ENCODE measurements at places on chromosomes 1 and 21.

- DNase-seq: no peak
Measured at GRCh38 chr1:167127661-167128060, 33.8 kb downstream of the STYXL2 start.

DNA sequence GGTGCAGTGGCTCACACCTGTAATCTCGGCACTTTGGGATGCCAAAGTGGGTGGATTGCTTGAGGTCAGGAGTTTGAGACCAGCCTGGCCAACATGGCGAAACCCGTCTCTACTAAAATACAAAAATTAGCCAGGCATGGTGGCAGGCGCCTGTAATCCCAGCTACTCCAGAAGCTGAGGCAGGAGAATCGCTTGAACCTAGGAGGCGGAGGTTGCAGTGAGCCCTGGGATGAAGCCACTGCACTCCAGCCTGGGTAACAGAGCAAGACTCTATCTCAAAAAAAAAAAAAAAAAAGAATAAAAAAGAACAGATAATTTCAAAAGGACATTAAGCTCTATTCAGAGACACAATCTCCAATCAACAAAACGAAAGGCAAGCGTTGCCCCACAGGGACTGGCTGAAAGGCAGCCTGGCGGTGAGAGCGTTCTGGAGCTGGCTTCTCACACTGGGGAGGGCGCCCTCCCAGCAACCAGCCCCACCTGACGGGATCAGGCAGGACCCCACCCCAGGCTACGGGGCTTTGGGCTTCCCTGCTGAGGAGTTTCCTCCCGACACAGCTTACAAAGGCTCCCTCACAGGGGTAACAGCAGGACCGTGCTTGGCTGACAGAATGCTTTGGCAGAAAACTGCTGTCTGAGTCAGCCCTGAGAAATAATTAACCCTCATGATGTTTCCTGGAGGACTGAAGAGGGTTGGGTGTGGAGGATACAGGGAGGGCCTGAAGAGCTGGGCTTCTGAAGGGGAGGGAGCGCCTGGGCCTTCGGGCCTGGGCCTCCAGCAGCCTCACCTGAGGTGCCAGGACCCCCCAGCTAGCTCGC is 31.1 kb upstream of the SRP9 start:
- no peak for DNase-seq

GRCh38 chr1:174637487-174637886 is 189.7 kb downstream of the GPR52 start:
- no peak for DNase-seq

- DNase-seq: no peak
Measured at GRCh38 chr1:13697738-13698137, 2.2 kb upstream of the PRDM2 start.

- no peak for DNase-seq
Measured at GRCh38 chr1:221644663-221645258, 97.1 kb downstream of the DUSP10 start.

DNA sequence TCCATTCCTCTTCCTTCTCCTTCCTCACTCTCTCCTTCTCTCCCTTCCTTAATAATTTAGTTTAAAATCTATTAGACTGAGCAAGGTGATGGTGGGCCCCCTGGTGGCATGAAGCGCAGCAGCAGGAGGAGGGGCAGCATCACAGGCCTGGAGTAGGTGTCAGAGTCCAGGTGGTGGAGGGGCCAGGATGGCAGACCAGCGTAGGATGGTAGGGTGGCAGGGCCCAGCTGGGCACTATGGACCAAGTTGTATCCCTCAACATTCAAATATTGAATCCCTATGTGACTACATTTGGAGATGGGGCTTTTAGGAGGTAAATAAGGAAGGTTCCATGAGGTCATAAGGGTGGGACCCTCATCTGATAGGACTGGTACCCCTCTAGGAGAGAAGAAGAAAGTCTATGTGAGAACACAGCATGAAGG is 61.0 kb downstream of the WDR4 start:
- DNase-seq: peak; percentile 30

- no peak for DNase-seq
Measured at GRCh38 chr1:225532240-225532944, 104.6 kb upstream of the LBR start.

- no peak for DNase-seq
Measured at GRCh38 chr1:208154679-208155642, 89.2 kb downstream of the PLXNA2 start.

GRCh38 chr1:214102907-214103306 is 115.1 kb downstream of the PROX1 start:
- no peak for DNase-seq

DNA sequence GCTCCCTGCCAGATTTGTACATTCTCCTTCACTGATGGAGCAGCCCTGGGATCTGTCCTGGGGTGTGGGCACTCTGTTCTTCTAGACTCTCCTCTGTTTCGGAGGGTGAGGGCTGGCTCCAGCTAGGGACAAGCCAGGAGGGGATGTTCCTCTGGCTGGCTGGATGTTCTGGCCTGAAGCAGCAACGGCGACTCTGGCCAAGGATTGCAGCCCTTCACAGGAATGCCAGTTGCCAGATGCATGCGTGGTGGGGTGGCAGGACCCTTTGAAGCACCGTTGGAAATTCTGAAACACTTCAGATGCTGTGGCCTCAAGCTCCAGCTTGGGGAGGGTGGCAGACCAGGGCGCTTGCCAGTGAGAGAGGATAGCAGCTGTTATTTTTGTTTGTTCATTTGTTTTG is 210.9 kb downstream of the TRABD2B start:
- DNase-seq: no peak

GRCh38 chr1:71494163-71494562 is 413.3 kb upstream of the ZRANB2 start:
- DNase-seq: no peak

DNA sequence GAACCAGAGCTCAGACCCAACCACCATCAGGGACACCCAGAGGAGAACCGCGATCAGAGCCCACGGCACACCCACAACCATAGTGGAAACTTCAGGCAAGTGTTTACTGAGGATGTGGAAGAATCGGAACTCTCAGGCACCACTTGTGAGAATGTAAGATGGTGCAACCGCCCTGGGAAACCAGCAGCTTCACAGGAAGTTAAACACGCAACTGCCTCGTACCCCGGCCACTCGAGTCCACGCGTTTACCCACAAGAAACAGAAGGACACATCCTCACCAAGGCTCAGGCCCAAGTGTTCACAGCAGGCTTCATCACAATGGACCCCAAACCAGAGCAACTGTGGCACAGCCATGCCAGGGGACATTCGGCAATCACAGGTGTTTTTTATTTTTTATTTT is 51.4 kb upstream of the COL6A2 start:
- no peak for DNase-seq

DNA sequence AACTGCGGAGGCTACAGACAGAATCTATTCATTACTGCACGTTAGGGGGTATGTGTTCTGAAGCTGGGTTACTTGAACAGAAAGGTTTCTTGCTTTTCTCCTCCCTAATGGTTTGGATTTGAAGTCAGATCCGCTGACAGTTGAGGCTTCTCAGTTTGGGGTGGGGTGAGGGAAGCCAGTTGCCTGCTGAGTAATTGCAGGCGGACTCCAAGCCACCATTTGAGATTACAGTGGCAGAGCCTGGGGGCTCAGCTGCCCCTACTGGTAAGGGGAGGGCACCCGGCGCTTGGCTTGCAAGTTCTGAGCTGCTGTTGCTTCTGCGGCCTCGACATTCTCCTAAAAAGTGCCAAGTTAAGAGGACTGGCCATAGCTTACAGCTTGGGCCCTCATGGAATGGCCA is 2.0 kb downstream of the GRHL3 start:
- DNase-seq: no peak

DNA sequence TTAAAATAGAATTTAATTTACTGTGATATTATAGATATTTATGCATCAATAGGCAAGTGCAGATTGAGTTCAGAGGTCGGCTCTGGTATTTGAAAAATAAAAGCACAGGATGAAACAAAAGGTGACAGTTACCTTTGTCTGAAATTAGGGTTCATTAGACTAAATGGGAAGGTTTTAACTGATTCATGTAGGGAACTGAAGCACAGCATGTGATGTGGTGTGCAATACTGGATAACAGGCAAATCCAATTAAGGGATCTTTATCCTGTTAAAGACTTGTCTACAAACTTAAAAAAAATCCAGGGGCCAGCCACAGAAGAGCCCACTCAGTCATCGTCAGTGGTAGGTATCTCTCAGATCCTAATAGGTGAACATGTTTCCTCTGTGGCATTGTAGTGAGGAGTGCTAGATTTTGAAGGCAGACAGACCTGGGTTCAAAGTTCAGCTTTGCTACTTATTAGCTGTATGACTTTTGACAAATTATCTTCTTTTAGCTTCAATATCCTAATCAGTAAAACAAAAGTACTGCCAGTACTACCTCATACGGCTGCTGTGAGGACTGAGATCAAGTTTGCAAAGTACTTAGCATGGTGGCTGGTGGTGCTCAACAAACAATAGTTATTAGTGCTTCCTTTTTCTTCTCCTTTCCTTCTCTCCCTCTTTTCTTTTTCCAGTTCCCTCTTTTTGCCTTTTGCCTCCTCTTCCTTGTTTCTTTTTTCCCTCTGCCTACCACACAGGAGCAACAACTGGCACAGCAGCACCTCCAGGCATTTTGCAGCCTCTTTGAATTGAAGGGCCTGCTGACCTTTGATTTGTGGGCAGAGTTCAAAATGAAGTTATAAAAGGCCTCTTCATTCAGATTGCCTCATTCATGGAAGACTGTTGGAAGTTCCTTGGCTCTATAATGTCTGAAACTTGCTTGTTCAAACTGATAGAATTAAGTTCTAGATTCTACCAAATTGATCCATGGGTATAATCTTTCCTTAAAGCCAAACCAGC is 44.9 kb upstream of the FOXD3 start:
- DNase-seq: no peak

DNA sequence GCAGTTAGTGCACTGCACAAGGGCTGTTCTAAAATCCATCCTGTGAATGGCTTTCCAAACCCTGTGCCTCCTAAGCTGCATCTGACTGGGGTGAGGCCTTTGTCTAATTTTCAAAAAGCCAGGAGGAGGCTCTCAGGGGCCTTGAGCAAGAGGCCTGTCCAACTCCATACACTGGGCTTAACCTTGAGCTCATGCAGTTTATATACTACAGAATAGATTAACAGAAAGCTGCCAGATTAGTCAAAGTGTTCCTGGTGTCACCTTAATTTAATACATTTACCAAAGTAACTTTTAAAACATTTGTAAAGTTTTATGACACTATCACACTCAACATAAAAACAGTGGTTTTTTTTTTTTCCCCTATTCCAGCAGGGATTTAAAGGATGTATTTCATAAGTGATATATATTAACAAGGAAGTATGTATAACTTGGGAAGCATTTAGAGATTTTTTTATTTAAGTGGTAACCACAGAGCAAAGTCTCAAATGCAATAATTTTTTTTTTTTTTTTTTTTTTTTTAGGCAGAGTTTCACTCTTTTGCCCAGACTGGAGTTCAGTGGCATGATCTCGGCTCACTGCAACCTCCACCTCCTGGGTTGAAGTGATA is 23.3 kb downstream of the CTH start:
- no peak for DNase-seq

GRCh38 chr1:218701131-218701530 is 356.0 kb downstream of the TGFB2 start:
- no peak for DNase-seq

DNA sequence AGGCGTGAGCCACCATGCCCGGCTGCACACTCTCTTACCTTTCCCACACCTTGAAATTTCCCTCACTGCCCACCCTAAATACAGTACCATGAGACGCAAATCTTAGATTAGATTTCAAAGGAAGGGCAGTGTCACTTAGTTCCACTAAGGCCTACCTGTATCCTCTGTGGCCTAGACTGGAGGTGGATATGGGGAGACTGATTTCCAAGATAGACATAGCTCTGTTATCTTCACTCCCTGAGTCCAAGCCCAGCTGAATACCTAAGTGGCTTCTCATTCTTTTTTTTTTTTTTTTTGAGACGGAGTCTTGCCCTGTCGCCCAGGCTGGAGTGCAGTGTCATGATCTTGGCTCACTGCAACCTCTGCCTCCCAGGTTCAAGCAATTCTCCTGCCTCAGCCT is 89.0 kb downstream of the SLC16A1 start:
- no peak for DNase-seq

- DNase-seq: no peak
Measured at GRCh38 chr1:147208619-147209018, 16.5 kb downstream of the FMO5 start.

GRCh38 chr1:153928245-153928644 is 5.5 kb upstream of the GATAD2B start:
- no peak for DNase-seq

DNA sequence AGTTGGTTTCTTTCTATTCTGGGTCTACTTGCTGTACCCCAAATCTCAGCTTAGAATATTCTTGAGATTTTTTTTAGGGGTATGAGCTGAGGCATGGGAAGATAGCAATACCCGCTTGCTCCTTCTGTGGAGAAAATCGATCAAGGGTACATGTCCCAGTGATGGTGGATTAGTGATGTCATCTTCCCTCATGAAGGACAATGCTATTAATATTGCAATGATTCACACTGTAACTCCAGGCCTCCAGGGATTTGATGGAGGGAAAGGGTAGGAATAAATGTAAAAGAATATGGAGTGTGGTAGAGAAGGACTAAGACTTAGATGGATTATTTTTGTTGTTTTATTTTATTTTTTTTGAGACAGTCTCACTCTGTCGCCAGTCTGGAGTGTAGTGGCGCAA is 47.4 kb downstream of the XCL1 start:
- no peak for DNase-seq

DNA sequence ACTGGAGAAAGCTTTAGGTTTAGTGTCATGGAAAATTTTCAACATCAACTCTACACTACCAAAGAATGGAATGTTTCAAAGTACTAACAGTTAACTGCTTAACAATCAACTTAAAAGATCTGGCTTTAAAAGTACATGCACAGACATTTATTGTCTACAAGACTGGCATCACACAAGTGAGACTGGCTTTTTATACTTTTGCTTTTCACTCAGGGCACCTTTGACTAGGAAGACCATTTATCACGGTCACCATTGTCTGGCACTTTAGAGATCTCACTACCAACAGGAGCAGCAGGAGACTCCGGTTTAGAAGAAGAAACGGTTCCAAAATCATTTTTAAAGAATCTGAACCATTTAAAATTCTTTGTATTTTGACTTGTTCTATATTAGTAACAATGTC is 812.3 kb downstream of the ADGRL2 start:
- DNase-seq: no peak

Measured in CD8-positive, alpha-beta memory T cell (primary cell).